ENCODE measurements at places on chromosomes 7 and 10.

DNA sequence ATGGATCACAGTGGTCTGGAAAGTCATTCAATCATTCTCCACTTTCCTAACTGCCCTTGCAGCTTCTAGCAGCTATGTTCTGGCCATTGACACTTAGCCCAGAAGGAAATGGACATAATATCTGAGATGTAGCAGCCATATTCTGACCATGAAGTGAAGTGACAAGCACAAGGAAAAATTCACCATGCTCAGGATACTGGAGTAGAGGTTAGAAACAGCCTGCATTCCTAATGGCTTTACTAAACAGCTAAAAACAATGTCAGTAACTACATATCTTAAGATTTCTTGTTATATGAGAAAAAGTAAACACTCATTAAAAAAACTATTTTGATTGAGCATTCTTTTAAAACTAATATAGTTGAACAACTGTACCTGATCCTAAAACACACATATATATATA, 443.8 kb downstream of the MAGI2 start:
- DNase-seq: no peak

GRCh38 chr10:116663342-116663741, 42.6 kb downstream of the PNLIPRP2 start:
- DNase-seq: no peak

DNA sequence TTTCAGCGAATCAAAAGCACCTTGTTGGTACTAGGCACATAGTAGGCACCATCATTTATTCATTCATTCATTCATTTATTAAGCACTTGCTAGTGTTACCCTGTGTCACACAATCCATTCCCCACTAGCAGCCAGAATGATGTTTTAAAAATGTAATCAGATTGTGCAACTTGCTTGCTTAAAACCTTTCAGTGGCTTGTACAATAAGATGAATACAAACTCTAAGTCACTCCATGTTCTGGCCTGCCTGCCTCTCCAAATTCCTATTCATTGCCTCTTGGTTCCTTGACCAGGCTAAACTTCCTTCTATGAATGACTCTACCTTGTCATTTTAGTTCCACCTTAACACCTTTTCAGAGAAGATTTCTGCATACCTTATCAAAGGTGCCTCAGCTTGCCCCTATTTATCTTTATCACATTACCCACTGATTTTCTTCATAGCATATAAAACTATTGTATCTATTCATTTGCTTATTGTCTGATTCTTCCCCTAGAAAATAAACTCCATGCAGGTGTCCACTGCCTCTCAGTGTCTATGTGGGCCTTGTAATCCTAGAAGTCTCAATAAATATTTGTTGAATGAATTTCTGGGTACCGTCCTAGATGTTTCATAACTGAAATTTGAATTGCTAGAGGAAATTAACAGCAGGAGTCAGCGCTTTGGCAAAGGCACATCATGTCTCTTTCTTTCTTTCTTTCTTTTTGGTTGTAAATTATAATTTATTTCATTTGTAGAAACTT, 169.5 kb downstream of the TMEM26 start:
- DNase-seq: no peak

DNA sequence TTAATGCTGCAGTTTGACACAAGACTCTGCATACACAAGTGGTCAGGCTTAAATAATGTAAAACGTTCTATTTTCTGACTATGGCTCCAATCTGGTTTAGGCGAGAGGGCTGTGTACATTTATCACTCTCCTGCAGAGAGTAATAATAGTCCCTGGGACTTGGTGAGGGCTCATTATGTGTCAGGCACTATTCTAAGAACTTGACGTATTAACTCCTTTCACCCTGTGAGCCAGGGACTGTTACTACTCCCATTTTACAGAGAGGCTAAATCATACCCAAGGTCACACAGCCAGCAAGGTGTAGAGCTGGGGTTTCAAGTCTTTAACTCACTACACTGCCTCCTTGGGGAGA, 187.2 kb upstream of the LYZL2 start:
- DNase-seq: no peak

DNA sequence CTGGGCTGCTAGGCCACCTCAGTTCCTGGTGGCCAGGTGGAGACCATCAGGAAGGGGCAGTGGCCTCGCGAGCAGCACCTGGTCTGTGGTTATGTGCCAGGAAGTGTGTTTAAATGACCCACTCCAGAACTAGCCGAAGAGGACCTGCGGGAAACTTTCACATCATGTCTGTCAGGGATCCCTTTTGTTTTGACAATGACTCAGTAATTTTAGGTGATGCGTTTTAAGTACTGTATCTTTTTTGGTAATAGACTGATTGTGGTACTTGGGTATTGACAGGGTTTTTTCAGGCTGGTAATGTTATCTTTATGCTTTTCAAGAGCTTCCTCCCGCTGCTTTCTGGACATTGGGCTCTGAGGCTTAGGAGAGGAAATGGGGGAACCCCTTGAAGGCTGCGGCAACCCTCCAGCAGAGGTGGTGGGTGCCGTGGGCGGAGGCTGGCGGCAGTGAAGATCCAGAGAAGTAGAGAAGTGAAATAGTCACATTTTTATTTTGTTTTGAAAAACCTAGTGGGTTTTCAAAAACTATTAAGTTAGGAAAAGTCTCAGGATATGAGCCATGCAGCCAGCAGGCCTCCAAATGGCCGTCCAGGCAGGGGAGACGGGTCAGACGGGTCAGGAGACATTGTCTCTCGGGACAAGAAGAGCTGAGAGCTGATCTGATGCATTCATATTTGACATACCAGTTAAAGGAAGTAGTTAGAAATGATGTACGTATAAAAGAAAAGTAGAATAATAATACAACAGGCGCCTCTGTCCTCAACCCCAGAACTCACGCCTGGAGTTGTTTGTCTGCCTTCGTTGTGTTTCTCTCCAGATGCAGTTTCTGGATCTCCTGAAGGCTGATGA, 27.7 kb downstream of the PPP2R2D start:
- DNase-seq: no peak

DNA sequence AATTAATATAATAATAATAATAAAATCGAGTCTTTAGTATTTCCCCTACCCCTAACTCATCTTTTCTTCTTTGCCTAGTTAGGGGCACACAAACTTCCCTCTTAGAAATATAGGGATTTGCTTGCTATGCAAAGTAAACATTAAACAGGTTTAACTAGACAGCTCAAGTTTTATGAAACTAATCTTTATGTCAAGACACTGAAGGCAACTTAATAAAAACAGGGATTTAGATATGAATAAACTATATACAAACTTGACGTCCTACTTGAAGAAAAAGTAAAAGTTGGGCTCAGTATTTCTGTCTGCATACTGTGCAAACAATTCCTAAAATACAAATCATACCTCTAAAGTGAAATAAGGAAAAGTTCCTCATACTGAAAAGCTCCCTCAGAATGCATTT, 52.1 kb upstream of the CAV2 start:
- no peak for DNase-seq

GRCh38 chr7:49513911-49514310, 259.5 kb upstream of the VWC2 start:
- DNase-seq: no peak

GRCh38 chr7:37775921-37776320, 72.5 kb upstream of the NME8 start:
- no peak for DNase-seq

DNA sequence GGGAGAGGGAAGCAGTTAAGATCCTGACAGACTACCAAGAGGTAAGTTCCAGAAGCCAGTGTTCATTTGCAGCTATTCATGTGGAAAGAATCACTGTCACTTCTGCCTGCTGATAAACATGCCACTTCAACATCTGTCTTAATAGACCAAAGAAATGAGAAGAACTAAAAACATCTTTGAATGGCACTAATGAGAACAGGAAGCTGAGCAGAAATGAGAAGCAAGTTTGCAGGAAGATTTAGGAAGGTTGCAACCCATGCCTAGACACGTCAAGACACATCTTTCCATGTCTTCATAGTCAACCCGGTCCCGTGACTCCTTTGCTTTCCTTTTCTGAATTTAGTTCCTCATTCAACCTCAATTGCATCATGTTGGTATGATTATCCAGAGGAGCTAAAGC, 180.0 kb downstream of the PDE1C start:
- no peak for DNase-seq

DNA sequence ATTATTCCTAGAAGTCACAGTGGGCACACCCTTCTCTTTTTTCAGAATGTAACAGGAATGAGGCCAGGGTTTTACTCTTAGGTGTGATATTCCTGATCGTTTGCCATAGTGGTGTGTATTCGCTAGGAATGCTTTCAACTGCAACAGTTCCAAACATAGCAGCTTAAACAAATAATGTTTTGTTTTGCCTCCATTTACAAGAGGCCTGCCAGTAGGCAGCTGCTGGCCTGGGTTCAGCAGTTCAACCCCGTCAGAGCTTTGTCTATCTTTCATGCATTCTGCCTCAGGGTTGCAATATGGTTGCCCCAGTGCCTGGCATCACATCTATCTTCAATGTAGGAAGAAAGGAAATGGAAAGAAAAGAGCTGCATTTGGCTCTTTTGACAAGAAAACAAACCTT, 21.7 kb upstream of the RET start:
- no peak for DNase-seq

DNA sequence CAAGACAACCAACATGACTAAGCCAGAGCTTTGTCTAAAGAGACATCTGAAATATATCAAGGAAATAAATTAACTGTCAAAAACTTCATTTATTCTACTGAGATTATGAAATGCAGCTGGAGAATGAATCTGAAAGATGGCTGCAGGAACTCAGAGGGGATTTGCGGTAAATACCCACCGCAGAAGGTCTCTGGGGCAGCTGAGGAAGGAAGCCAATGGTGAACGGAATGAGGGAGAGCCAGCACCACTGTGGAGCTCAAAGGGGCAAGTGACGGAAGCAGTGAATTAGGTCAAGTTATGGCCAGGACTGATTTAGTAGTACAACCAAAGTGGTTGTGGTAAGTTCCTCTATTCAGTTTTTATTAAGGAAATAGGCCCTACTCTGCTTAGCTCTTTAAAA, 215.3 kb upstream of the GLI3 start:
- no peak for DNase-seq

- DNase-seq: no peak
Measured at GRCh38 chr10:14823966-14824365, 13.9 kb downstream of the CDNF start.

GRCh38 chr7:130180571-130181262, 24.5 kb downstream of the TMEM209 start:
- no peak for DNase-seq

GRCh38 chr10:122516734-122517133, 43.8 kb upstream of the DMBT1 start:
- no peak for DNase-seq

DNA sequence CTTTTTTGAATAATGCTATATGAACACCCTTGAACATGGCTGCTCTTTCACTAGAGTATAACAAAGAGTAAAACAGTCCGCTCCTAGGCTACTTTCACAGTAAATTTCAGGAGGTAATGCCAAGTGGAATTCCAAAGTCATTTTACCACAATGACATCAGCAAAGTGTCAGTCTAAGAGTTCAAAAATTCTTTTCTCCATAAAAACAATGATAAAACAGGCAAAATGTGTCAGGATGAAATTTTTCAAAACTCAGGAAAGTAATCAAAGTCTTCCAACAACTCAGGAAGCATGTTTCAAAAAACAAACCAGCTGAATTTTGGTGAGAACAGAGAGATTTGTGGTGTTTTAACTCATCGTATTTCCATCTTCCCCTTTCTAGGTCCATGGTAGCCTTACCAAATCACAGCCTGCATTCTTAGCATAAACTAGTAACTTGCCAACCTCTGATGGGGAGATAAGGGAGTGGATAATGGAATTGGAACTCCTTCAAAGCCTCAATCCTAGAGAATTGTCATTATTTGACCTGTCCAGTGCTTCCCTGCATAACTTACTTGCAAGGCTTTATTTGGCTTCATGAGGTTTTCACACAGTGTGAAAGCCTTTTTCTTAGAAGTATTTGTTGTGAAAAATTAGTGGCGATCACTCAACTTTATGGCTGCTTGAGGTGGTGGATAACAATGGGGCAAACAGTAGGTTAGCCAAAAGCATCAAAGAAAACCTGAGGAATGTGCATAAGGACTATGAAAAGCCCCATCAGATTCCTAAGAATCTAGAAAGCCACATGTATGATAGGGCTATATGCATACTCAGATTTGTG, 302.7 kb downstream of the HDAC9 start:
- no peak for DNase-seq

- DNase-seq: no peak
Measured at GRCh38 chr7:26685606-26686005, 178.8 kb downstream of the SKAP2 start.

GRCh38 chr7:100102950-100103840, 1.8 kb downstream of the AP4M1 start:
- no peak for DNase-seq

DNA sequence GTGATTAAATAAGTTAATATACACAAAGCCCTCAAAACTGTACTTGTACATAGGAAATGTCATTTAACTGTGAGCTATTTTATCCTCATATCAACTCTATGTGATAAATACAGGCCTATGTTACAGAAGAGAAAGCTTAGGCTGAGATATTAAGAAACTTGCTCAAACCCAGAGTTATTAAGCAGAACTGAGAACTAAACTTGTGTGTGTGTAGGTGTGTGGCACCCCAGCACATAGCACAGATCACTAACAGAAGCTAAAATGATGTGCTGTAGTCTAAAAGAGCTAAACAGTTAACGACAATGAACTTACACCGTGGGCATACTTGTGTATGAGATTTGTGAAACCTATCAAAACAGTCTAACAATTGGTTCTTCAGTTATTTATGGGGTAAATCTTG, 34.5 kb downstream of the MTPN start:
- DNase-seq: no peak

DNA sequence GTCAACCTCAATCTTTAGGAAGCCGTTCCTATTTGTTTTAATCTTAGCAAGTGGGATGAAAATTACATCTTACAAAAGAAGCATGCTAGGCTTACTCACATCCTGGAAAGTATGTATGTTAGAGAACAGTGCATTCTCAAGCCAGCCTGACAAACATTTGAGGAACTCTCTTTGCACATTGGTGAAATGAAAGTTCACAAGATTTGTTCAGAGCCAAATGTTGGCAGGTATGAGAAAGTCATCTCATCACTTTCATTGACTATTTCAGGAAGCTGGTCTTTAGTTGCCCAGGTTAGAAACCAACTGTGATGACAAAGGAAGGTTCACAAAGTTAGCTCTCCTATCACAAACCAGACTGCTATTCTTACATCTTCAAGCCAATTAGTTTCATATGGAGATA, 57.1 kb downstream of the ABCB1 start:
- no peak for DNase-seq

- DNase-seq: no peak
Measured at GRCh38 chr7:54847921-54848320, 88.9 kb upstream of the SEC61G start.

DNA sequence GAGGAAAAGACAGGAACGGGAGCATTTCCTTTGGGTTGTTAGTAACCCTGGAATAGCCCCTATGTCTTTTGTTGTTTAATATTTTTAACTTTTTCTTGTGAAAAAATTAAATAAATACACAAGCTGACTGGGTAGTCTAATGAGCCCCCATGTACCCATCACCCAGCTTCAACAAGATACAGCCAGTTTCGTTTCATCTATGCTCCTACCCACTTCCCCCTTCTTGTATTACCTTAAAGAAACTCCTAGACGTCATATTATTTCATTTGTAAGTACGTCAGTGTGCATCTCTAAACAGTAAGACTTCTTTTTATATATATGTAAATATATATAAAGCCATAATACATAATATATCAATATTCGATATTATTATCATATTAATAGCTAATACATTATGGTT, 42.8 kb upstream of the NUB1 start:
- no peak for DNase-seq

- no peak for DNase-seq
Measured at GRCh38 chr7:3453398-3453797, 152.3 kb downstream of the SDK1 start.
